ENCODE measurements at places on chromosomes 3 and 15. TPM values are rescaled to one million over a fixed set of nuclear protein-coding genes. Genes with fewer than 3 reads are reported as not detected.

The GABRA5 gene
- 0.67 TPM for total RNA-seq

The MKRN3 gene
- not detected for total RNA-seq

The MYLK gene
- total RNA-seq: 16.8 TPM

The ALDH1L1 gene
- total RNA-seq: 10.2 TPM

The SLC2A2 gene
- 1.9 TPM for total RNA-seq

The RPL39L gene
- total RNA-seq: 14.9 TPM

The PRRT3 gene
- total RNA-seq: 11.3 TPM

The RBPMS2 gene
- 19.7 TPM for total RNA-seq

The RYR3 gene
- total RNA-seq: 2.9 TPM

The GHSR gene
- total RNA-seq: not detected

The SI gene
- total RNA-seq: 4.7 TPM

The SAMMSON gene
- total RNA-seq: not detected

The CFAP100 gene
- 4.3 TPM for total RNA-seq
